Left lung (tissue), 14 donors: ENCODE measurements at places on chromosomes 7 and 10. TPM values are rescaled to one million over a fixed set of nuclear protein-coding genes. Genes with fewer than 3 reads are reported as not detected.
A peak's percentile ranks its signal among the peaks of the same experiment; 100 is the strongest.

DNA sequence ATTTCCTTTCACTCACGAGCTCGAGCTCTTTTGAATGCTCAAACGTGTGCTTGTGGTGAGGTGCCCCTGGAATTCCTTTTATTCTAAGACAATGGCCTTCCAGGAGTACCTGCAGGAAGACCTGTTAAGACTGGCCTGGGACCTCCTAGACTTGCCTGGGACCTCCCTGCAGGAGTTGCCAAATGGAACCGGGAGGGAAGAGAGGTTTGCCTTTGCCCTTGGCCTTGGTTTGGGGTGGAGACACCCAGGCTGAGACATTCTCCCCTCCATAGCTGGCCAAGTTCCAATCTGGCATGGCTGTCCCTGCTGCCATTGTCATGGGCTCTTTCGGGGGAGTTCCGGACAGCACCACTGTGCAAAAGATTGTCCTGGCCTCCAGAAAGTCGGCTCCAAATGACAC, 39.7 kb downstream of the DNAJB12 start:
- no peak for DNase-seq
- H3K4me1 ChIP-seq: peaks cover 29% of the 10 kb centered on the region
- H3K27me3 ChIP-seq: no peaks in the 10 kb centered on the region
- H3K36me3 ChIP-seq: no peaks in the 10 kb centered on the region
- H3K27ac ChIP-seq: peak overlapping the region; percentile 75

GRCh38 chr10:29030900-29031299, 258.0 kb upstream of the LYZL1 start:
- H3K27me3 ChIP-seq: no peaks in the 10 kb centered on the region
- H3K4me1 ChIP-seq: no peaks in the 10 kb centered on the region
- H3K4me3 ChIP-seq: no peak overlapping the region
- H3K27ac ChIP-seq: no peak overlapping the region
- no peaks in the 10 kb centered on the region for H3K36me3 ChIP-seq

- no peak for DNase-seq
- H3K4me1 ChIP-seq: no peaks in the 10 kb centered on the region
- H3K36me3 ChIP-seq: no peaks in the 10 kb centered on the region
- H3K27me3 ChIP-seq: no peaks in the 10 kb centered on the region
- H3K27ac ChIP-seq: no peak overlapping the region
Measured at GRCh38 chr7:67659091-67659490, 662.5 kb downstream of the TYW1 start.

DNA sequence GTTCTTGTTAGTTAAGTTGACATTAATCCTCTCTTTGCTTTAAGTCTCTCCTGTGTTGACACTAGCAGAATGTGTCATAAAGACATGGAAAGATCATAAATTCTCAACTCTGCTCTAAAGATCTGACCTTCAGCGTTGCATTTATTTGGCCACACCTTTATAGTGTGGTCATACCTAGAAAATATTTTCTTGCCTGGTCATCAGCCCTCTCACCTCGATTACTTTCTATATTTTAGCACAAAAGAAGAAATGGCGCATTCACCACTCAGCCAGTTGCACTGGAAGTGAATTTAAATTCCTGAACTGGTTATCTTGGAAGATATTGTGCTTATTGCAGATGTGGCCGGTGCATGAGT, 96.7 kb upstream of the PDCD4 start:
- no peaks in the 10 kb centered on the region for H3K4me1 ChIP-seq
- H3K27ac ChIP-seq: no peak overlapping the region
- no peak for DNase-seq
- H3K27me3 ChIP-seq: peaks cover 11% of the 10 kb centered on the region
- H3K36me3 ChIP-seq: no peaks in the 10 kb centered on the region
- no peak overlapping the region for H3K4me3 ChIP-seq

DNA sequence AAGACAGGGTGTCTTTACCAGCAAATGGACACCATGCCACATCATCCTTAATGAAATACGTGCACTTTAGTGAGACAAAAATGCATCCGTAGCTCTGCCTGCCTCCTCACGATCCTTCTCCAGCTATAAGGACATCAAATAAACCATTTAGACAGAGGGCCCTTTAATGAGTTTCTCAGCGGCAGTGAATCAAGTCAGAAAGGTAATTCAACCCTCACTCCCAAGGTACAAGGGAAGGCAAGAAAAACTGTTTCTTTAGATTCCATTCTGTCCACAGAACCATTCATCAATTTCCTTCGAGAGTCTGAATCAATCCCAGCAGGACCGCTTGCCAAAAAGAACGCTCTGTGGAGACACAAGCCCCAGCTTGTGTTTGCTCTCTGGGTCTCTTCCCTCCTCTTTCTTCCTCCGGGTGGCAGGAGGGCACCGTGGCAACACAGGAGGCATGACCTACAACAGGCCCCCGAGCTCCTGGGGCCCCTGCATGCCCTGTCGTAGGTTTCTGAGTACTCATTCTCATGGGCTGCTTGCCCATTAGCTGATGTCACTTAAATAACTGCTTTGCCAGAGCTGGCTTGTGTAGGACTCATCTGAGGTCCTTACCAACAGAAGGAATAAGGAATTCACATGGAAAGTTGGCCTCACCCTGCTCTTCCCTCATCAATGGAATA, 297.8 kb upstream of the PRKCQ start:
- no peaks in the 10 kb centered on the region for H3K36me3 ChIP-seq
- H3K27me3 ChIP-seq: peaks cover 20% of the 10 kb centered on the region
- H3K27ac ChIP-seq: no peak overlapping the region
- no peaks in the 10 kb centered on the region for H3K4me1 ChIP-seq

DNA sequence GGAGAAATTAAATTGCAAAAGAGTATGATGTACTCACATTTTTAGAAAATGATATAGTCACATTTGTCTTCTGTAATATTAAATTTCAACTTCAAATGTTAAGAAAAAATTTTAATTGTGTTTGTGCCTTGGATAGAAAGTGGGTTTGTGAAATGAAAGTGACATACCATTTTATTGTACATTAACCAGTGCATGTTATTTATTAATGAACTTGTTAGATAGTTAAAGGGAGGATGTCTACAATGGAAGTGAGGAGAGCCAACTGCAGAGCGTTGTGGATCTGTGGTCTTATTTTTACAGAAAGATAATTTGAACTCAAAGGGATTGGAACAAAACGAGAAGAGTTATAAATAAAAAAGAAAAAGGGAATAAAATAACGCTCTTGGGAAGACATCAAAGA, 291.7 kb downstream of the ARL4A start:
- DNase-seq: no peak
- H3K4me1 ChIP-seq: no peaks in the 10 kb centered on the region
- no peak overlapping the region for H3K4me3 ChIP-seq
- no peaks in the 10 kb centered on the region for H3K27me3 ChIP-seq

DNA sequence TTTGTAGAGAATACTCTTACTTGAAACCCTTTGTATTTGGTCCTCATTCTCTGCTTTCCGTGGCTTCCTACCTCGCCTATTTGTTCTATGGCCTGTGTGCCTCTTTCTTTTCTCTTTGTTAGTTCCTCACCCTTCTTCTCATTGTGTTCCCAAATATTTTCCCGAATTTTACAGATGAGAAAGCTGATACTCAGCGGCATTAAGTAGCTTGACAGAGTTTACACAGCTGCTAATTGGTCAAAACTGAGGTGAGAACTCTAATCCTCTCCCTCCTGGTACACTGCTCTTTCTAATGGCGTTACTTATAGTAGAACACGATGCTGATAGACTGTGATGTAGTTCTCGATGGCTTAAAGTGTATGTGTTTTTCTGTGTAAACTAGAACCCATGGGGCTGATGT, 80.7 kb upstream of the HDAC9 start:
- no peak for DNase-seq
- H3K4me1 ChIP-seq: no peaks in the 10 kb centered on the region
- no peaks in the 10 kb centered on the region for H3K27me3 ChIP-seq
- no peak overlapping the region for H3K4me3 ChIP-seq
- H3K27ac ChIP-seq: no peak overlapping the region
- H3K36me3 ChIP-seq: no peaks in the 10 kb centered on the region

DNA sequence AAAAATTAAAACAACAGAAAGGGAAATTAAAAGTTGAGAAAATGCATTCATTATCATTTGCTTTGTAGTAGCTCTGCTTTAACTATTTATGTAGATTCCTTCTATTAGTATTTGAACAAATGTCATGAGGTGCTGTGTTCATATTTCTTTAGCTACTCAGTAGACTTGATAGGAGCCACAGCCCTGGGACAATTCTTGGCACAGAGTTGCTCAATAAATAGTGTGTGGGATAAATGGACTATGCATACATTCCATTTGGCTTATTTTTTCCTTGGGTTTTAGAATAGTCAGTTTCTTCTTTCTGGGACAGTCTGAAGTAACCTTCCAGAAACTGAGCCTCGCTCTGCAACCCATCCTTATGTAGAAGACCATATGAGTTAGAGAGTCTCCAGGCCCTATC, 13.4 kb downstream of the RPP30 start:
- DNase-seq: no peak
- no peak overlapping the region for H3K4me3 ChIP-seq

DNA sequence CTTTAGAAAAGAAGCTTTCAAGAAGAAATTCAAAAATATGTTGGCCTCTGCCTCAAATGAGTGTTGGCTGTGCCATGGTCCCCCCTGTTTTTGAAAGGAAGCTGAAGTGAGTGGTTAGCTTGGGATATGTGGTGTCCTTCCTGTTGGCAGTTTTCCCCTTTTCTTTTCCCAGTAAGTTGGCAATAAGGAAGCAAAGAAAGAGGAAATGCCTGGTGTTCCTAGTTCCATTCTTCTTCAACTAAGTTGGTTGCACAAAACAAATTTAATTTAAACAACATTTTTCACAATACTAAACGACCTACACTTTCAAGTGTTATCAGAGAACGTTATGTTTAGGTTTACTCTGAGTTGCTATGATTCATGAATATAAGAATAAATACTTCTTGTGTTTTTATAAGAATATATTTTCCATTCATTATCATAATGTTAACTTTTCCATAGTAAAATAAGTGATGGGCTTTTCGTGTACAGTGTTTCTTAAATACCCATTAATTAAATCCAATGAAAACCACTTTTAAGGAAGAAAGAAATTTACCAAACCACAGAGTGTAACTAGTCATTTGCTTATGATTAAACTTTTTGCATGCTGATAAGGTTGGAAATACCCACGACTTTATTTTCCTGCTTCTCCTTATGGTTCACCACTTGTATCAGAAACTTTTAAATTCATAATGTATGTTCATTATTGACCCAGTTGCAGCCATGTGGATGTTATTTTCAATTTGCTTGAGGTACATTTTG, 7.7 kb downstream of the HDAC9 start:
- no peaks in the 10 kb centered on the region for H3K27me3 ChIP-seq
- H3K4me3 ChIP-seq: no peak overlapping the region

DNA sequence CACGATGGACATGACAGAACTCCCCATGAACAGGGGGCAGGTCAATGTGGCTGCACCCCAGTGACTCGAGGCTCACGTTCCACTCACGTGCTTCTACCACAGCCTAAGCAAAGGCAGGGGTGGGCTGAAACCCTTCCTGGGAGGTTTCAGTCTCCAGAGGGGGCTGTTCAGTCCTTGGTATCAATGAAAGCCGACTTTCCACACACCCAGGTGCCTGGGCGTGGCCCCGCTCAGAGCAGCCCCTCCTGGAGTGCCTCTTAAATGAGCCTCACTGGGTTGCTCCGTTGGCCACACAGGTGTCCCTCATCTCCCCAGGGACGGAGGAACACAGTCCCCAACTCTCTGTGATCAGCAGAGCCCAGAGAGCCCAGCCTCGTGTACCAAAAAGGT, 90.5 kb upstream of the PDGFA start:
- no peaks in the 10 kb centered on the region for H3K36me3 ChIP-seq
- no peak overlapping the region for H3K4me3 ChIP-seq
- no peaks in the 10 kb centered on the region for H3K27me3 ChIP-seq
- H3K4me1 ChIP-seq: peaks cover 42% of the 10 kb centered on the region

DNA sequence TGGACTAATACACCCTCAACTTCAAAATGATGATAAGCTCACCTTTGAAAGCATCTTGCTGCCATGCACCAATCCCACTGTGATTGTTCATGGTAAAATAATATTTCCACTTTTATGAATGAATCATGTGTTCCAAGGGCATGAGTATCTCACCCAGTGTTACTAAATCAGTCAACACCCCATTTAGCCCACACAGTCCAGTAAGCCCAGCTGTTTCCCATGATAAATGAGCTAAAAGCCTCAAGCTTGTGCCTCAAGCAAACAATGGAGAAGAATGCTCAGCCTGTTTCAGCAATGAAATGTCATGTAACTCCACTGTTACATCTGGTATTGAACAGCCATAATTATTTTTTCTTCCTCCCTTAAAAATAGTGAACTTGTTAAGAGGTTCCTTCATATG, 442.5 kb downstream of the XPNPEP1 start:
- no peak overlapping the region for H3K27ac ChIP-seq
- no peak overlapping the region for H3K4me3 ChIP-seq
- no peaks in the 10 kb centered on the region for H3K36me3 ChIP-seq
- no peaks in the 10 kb centered on the region for H3K4me1 ChIP-seq

- no peak overlapping the region for H3K4me3 ChIP-seq
- no peaks in the 10 kb centered on the region for H3K4me1 ChIP-seq
- H3K36me3 ChIP-seq: no peaks in the 10 kb centered on the region
- DNase-seq: no peak
Measured at GRCh38 chr10:59635502-59636290, 74.0 kb downstream of the SLC16A9 start.

DNA sequence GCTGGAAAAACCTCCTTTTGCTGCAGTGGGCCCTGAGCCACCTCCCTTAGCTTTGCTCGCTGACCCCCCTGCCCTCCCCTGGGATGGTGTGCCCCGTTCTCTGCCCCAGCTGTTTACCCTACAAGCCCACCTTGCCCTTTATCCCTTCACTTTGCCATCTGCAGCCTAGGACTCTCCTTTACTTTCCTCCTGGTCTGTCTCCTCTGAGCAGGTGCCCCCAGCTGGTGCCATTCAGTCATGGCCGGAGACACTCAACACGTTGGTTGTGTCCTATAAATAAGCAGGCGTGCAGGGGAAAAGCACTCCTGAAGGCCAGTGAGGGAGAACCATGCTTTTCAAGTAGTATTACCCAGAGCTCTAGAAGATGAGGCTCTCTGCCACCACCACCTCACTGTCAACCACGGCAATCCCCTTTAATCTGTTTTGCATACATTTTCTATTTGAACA, 6.1 kb downstream of the RASSF4 start:
- no peak overlapping the region for H3K4me3 ChIP-seq
- no peak for DNase-seq
- H3K4me1 ChIP-seq: peaks cover 93% of the 10 kb centered on the region
- H3K27me3 ChIP-seq: no peaks in the 10 kb centered on the region
- peak overlapping the region; percentile 68 for H3K27ac ChIP-seq

DNA sequence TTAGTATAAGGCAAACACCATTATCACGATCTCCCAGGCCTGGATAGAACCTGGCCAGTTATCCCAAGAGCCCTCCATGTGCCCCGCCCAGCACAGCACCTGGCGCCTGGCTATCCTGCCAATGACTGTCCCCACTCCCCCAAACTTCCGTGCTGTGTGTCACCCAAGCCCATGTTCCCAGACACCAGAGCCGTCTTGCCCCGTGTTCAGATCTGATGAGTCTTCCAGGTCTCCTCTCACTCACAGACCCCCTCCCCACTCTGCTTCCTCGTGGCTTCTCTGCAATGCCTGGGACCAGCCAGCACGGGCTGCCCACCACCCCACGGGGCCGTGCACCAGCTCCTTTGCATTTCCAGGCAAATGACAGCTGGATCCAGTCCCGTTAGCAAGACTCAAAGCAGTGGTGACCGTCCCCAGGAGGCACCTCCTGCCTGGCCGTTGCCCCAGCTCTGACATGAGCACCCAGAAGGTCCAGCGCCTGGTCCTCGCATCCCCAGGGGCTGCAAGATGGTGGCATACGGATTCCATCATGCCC, 43.8 kb upstream of the INPP5A start:
- peak; percentile 63 for DNase-seq
- no peaks in the 10 kb centered on the region for H3K27me3 ChIP-seq
- no peak overlapping the region for H3K27ac ChIP-seq
- H3K36me3 ChIP-seq: no peaks in the 10 kb centered on the region
- no peak overlapping the region for H3K4me3 ChIP-seq

Gene ABCC2
- total RNA-seq: 1.1 TPM

Gene TLX1
- total RNA-seq: not detected
